WTC11 (cell line): ENCODE measurements at places on chromosomes 7 and 10.
A peak's percentile ranks its signal among the peaks of the same experiment; 100 is the strongest.

DNA sequence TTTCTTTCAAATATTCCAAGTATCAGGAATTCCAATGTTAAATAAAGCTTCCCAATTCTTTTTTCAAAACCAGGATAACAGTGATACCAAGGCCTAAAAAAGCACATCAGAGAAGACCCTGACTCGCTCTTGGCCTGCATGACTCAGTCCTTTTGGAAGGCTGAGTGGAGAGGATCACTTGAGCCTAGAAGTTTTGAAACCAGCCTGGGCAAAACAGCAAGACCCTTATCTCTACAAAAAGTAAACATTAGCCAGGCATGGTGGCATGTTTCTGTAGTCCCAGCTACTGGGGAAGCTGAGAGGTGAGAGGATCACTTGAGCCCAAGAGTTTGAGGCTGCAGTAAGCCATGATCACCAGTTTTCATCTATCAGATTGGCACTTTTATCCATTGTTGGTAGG, 18.7 kb downstream of the NFE2L3 start:
- DNase-seq, result no peak
- H3K27ac ChIP-seq, result no peak overlapping the region
- no peaks in the 10 kb centered on the region; the same call in 1 of the 2 replicates for H3K27me3 ChIP-seq
- peaks cover 42% of the 10 kb centered on the region for H3K4me1 ChIP-seq

DNA sequence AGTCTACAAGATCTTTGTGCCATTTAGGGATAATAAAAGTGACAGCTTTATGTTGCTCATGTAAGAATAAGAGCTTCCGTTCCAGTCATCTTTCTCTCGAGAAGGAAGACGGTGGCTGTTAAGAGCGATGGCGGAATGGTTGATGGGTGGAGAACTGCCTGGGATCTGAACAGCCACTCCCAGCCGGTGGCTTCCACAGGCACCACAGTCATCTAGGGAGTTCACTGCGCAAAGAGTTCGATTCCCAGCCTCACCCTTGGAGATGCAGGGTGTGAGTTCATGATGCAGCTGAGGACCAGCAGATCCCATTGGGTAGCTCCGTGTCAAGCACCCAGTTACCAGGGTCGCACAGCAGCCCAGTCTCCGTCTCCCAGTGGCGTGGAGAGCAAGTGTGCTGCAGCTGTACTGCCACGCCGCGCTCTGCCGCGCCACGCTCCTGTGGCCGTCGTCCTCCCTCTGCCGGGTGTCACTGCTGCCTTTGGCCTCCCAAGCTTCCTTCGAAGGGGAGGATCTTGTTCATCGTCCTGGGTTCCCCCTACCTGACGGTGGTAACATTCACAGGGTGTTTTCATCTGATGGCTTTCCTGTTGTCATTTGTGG, 7.8 kb downstream of the SUN1 start:
- no peak overlapping the region for H3K4me3 ChIP-seq
- H3K36me3 ChIP-seq, result peaks cover 75% of the 10 kb centered on the region
- DNase-seq, result no peak
- peaks cover 10% of the 10 kb centered on the region for H3K4me1 ChIP-seq

DNA sequence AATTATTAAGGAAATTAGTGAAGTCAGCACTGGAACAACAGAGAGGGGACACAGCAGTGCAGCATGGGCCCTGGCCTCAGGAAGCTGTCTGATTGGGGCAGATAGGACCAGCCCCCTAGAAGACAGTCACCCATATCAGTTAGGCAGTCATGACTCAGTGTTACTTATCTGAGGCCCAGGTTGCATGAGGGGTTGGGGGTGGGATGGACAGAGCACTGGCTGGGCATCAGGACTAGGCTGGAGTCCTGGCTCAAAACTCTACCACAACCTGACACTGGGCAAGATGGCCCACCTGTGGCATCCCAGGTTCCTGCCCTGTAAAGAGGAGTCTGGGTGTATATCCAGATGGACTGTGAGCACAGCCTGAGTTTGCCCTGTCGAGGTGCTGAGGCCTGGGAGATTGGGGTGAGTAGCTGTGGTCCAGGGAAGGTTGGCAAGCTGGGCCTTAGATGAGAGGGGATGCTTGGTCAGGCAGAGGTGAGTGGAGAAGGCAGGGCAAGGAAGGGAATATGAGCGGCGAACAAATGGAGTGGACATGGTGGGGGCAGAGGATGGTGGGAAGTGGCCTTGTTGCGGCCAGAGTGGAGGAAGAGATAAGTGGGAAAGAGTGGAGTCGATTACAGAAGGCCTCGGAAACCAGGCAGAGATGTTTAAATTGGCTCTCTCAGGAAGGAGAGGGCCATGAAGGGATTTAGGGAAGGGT, 37.5 kb downstream of the HK1 start:
- 0 out of 2 replicates have a peak, but pooled peaks cover under 1% of the 10 kb centered on the region for H3K36me3 ChIP-seq
- no peak overlapping the region for H3K4me3 ChIP-seq
- H3K27me3 ChIP-seq, result no peaks in the 10 kb centered on the region
- no peak for DNase-seq

- no peak overlapping the region for H3K4me3 ChIP-seq
- H3K27me3 ChIP-seq, result no peaks in the 10 kb centered on the region
- no peak for DNase-seq
- H3K4me1 ChIP-seq, result no peaks in the 10 kb centered on the region
- peaks cover 2% of the 10 kb centered on the region; the same call in 1 of the 2 replicates for H3K36me3 ChIP-seq
- H3K27ac ChIP-seq, result no peak overlapping the region
These were observed 350.7 kb upstream of the MBL2 start for GRCh38 chr10:53123311-53123710.

GRCh38 chr10:42836771-42837468, 54.3 kb downstream of the BMS1 start:
- DNase-seq, result peak; percentile 25
- H3K27ac ChIP-seq, result no peak overlapping the region
- H3K36me3 ChIP-seq, result peaks cover 6% of the 10 kb centered on the region
- H3K27me3 ChIP-seq, result peaks cover 27% of the 10 kb centered on the region

DNA sequence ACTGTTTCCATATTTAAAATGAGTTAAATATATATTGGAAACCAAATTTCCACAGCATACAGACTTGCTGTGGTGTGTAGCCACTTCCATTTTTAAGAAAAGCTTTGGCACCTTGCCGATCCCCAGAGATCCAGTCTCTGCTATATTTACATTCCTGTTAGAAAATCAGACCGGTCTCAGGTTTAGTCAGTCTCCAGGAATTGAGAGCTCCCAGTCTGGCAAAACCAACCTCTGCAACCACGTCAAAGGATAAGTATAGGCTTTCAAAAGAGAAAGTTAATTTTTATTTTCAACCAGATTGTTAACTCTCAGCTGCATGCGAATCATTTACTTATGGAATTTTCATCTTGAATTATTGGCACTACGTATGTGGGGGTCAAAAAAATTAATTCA, 28.2 kb downstream of the PUS7 start:
- H3K36me3 ChIP-seq, result peaks cover 24% of the 10 kb centered on the region
- no peak overlapping the region for H3K4me3 ChIP-seq
- DNase-seq, result no peak
- H3K27me3 ChIP-seq, result no peaks in the 10 kb centered on the region
- no peaks in the 10 kb centered on the region for H3K4me1 ChIP-seq

GRCh38 chr10:78462176-78462575, 428.5 kb downstream of the RPS24 start:
- no peaks in the 10 kb centered on the region for H3K27me3 ChIP-seq
- H3K4me1 ChIP-seq, result peaks cover 15% of the 10 kb centered on the region
- no peaks in the 10 kb centered on the region for H3K36me3 ChIP-seq
- no peak overlapping the region for H3K27ac ChIP-seq
- H3K4me3 ChIP-seq, result no peak overlapping the region

DNA sequence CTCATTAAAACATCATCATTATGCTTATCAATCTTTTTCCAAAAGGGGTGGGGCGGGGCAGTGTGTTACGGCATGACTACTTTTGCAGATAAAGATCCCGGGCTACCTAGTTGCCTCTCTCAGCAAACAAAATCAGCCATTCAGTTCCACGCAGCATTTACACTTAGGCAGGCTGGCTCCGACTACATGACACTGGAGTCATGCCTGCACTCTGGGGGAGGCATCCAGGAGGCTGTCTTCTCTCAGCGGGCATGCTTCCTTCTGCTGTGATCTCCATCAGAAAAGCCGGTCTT, 193.9 kb upstream of the TCF7L2 start:
- H3K27me3 ChIP-seq, result no peaks in the 10 kb centered on the region
- no peak overlapping the region for H3K4me3 ChIP-seq
- H3K27ac ChIP-seq, result no peak overlapping the region
- H3K36me3 ChIP-seq, result no peaks in the 10 kb centered on the region
- H3K4me1 ChIP-seq, result peaks cover 20% of the 10 kb centered on the region
- no peak for DNase-seq

DNA sequence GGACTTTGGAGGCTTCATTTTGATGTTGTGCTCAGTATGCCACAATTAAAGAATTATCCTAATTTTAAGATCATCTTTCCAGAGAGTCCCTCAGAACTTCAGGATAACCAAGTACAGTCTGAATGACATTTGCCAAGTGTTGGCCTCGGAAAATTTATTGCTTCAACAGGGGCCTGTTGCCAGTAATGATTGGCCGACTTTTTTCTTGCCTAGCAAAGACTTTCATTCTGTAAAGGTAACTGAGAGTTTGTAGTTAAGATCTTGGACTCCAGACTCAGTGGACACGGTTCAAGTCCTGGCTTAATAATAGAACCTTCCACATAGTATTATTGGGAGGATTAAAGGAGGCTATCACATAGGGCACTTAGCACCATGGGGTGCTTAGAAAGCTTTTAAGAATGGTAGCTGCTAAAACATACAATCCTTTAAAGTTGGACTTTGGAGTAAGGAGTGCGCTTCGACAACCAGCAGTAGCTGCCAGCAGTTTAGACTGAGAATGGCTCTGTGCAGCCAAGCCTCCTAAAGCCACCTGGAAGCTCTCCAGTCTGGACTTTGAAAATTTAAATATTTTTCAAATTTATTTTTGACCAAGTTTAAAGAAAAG, 90.0 kb downstream of the PLCE1 start:
- H3K27ac ChIP-seq, result no peak overlapping the region
- no peaks in the 10 kb centered on the region for H3K4me1 ChIP-seq
- H3K36me3 ChIP-seq, result no peaks in the 10 kb centered on the region
- H3K27me3 ChIP-seq, result no peaks in the 10 kb centered on the region
- H3K4me3 ChIP-seq, result no peak overlapping the region

DNA sequence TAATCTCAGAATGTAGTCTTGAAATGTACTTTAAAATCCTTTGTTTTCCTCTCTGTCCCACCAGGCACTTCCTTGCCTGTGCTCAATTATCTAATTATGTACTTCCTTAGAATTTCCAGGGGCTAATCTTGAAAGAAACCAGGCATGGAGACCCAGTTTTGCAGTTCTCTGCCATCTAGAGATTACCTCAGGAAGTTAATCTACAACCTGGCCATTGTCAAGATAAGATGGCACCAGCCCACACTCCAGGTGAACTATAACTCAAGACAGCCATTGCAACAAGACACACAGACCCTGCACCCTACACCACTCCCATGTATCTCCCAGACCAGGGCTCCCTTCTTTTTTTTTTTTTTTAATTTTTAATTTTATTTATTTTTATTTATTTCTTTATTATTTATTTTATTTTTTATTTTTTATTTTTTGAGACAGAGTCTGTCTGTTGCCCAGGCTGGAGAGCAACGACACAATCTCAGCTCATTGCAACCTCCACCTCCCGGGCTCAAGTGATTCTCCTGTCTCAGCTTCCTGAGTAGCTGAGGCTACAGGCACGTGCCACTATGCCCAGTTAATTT, 85.9 kb upstream of the TRIM24 start:
- no peak for DNase-seq
- H3K4me1 ChIP-seq, result 0 out of 2 replicates have a peak, but pooled peaks cover 2% of the 10 kb centered on the region
- H3K36me3 ChIP-seq, result peaks cover 33% of the 10 kb centered on the region

- H3K4me3 ChIP-seq, result no peak overlapping the region
- no peak for DNase-seq
- no peaks in the 10 kb centered on the region for H3K36me3 ChIP-seq
- H3K4me1 ChIP-seq, result peaks cover 7% of the 10 kb centered on the region
- no peak overlapping the region for H3K27ac ChIP-seq
These were observed 14.7 kb upstream of the FAM171A1 start for GRCh38 chr10:15385552-15386455.

DNA sequence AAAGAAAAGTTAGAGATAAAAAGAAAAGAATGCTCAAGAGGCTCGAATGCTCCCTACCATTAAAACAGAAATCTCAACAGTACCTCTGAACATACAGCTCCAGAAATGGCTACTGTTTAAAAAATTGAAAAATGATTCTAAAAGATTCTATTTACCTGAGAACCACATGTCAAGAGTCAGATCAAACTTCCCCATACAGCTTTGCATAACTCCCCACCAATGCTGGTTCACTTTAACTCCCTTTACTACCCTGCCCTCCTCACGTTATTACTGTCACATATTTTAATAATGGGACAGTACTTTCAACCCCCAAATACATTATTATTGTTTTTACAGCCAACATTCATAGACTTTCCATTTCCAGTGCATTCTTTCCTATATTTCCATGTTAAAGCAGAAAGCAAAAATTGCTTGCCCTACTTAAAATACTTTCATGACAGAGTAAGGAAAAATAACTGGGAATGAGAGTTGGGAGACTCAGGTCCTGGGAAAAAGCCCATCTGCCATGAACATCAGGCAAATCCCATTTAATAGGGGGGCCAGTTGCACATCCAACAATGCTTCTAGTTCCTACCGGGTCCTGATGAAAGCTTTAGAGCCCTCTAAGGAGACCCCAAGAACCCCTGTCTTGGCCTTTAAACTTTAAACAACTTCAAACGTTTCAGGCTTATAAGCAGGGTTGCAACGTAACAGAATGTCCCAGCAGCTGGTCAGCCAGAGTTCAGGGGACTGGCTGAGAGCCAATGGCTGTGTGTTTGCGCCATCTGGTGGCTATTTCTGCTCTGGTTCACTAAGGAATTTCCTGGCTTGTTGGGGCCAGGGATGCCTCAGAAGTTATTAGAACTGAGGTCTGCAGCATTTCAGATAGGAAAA, 247.4 kb downstream of the ELMO1 start:
- H3K4me3 ChIP-seq, result no peak overlapping the region
- H3K4me1 ChIP-seq, result peaks cover 14% of the 10 kb centered on the region
- DNase-seq, result peak; percentile 85
- peaks cover 16% of the 10 kb centered on the region for H3K36me3 ChIP-seq
- no peaks in the 10 kb centered on the region for H3K27me3 ChIP-seq
- no peak overlapping the region for H3K27ac ChIP-seq

DNA sequence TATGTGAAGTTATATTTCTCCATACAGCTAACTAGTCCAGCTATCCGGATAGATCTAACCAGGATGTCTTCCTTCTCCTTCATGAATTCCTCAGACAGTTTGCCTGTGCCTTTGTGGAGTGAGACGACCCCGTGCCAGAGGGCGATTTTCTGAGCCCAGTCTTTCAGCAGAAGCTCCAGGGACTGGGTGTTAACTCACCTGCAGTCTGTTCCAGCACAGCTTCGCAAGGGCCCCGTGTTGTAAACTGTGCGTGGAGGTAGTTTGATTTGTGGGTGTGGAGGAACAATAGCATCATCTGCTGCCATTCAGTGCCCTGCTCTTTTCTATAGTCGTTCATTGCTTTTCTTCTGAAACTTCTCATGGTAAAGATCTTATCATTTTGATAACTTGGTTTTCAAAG, 103.8 kb downstream of the INPP5A start:
- DNase-seq, result no peak
- H3K27ac ChIP-seq, result no peak overlapping the region
- H3K4me1 ChIP-seq, result peaks cover 5% of the 10 kb centered on the region; the same call in 1 of the 2 replicates
- H3K27me3 ChIP-seq, result no peaks in the 10 kb centered on the region
- no peak overlapping the region for H3K4me3 ChIP-seq
- no peaks in the 10 kb centered on the region for H3K36me3 ChIP-seq
